NAMALWA (cell line): ENCODE measurements at places on chromosomes 11 and 22.

DNA sequence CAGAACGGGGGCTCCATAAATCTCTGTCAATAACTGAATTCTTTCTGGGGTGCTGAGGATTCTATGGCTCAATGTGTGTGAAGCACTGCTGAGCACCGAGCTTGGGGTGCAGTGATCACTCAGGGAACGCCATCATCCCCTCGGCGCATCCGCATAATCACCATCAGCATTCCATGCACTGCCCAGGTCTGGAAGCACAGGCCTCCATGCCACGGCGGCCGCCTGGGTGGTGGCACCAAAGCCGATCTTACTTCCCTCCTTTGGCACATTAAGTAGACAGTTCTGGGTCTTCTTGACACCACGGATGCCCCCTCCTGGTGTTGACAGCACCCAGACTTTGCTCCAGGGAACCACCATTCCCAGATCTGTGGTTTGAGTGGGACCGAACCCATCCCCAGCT, 15.6 kb downstream of the LTO1 start:
- DNase-seq: no peak

DNA sequence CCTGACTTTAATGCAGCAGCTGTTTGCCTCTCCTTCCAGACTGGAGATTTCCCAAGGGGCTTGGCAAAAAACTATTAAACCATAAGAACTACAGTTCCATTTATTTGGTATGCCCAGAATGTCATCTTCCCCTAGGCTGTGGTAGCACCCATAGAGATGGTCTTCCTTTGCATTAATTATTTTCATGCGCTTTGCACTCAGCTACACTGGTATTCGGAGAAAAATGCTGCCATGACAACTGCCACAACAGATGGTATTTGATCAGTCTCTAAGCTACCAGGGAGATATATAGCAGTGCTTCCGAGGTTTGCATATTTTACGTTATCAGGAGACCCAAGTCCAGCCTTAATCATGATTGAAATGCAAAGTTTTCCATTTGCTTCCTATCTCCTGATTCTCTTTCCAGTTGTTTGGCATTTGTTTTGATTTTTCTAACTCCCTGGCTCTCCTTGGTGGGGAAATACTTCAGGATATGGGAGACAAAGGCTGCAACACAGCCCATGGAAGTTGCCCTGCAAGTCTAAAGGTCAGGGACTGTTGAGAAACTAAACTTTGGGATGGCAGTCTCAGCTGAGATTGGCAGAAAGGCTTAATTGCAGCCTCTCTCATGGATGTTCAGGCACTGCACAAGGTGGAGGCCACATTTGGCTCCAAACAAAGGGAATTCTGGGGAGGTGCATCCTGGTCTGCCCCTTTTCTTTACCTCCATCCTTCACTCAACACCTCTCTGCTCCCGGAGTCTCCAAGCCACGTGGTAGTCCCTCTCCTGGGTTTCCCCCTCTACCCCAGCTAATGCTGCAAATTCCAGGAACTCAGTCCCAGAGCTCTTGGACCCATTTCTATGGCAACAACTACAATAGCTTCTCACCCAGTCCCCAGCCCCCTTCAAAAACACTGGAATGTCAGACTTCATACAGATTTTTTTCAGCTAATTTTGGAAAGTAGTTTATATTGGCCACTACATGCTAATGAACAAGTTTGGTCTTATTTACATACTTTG, 151.8 kb downstream of the NAV2 start:
- no peak for DNase-seq

GRCh38 chr11:47443028-47443700, 5.8 kb downstream of the RAPSN start:
- peak; percentile 56 for DNase-seq

- DNase-seq: no peak
These were observed 11.8 kb downstream of the DTX4 start for GRCh38 chr11:59183771-59184170.

- DNase-seq: no peak
These were observed 10.7 kb downstream of the TSPAN18 start for GRCh38 chr11:44737245-44738085.

DNA sequence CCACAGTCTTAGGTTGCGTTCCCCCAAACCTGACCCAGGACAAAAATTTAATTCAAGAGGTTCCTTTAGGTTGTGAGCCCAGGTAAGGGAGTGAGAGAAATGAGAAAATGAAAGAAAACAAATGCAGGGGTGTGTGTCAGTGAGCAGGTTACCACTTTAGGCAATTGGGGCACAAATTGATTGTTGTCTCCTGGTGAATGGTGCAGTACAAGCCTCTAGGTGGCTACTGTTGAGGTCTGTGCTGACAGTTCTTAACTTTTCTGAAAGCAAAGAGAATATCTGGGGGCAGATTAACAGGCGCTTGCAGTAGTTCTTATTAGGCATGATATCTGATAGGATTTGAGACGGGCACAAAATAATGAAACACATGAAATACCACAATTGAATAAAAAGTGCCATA, 894.6 kb downstream of the FAM181B start:
- DNase-seq: no peak

- no peak for DNase-seq
These were observed 5.6 kb upstream of the GTSE1 start for GRCh38 chr22:46290843-46291785.

DNA sequence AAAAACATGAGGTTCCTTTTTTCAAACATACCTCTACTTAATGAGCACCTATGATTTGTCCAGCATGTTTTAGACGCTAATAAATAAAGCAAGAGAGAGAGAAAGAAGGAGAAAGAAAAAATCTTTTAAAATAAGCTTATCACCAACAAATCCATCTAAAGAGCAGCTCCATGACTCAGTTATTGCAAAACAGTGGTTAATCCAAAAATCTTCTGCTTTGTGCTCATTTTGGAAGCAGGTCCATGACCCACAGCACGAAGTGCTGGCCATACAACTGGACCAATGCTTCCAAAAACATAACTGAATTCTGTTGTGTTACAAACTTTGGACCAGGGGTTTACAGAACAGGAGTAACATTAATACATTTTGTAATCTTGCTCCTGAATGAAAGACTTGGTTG, 696.6 kb downstream of the KCNA4 start:
- no peak for DNase-seq
